ELF-1 (cell line): ENCODE measurements at places on chromosomes 16 and 17.

- DNase-seq = no peak
Observed at GRCh38 chr17:8475227-8475626, 39.5 kb downstream of the NDEL1 start.

DNA sequence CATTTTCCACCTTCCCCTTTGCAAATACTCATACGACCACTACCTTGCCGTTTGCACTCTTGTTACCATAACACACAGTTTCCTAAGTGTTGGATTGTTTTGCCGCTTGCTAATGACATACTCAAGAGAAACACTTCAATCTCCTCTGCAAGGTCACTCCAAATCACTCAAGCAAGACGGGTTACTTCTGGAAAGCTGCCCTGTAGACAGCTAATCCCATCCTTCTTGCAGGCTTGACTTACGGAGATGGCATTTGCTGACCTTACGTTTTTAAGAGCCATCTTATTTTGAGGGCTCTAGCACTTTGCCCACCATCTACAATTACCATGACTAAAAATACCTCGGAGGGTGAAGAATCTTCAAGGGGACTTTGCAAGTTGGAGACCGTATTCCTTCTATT, 46.2 kb downstream of the MYH3 start:
- DNase-seq = no peak

- no peak for DNase-seq
Observed at GRCh38 chr16:48235058-48235555, 9.0 kb upstream of the LONP2 start.

GRCh38 chr17:36594626-36595401, 3.1 kb downstream of the DHRS11 start:
- DNase-seq = no peak

DNA sequence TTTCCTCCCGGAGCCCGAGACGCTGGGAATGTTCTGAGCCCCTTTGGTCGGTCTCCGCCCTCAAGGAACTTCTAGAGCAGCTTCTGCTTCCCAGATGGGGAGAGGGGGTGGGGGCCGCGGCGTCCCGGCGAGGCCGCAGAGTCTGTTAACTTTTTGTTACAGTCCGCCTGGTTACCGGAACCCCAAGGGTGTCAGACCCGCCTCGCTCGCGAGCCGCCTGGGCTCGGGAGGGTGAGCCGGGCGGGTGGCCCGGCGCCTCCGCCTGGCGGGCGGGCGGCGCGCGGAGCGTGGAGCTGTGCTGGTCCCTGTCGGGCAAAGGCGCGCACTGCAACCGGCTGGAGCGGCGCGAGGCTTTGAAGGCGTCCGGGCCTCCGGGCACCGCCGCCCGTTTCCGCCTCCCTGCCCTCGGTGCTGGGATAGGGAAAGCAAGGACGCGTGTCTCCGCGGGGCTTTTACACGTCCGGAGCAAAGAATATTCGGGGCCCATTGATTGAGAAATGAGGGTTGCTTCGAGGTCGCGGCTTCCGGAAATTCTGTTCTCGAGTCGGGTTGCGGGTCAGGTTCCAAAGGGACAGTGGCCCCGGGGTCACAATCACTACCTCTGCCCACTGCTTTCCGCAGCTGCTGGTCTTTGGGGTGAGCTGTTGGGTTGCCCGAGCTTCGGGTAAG, 1.7 kb downstream of the HS3ST3B1 start:
- peak; percentile 89 for DNase-seq

DNA sequence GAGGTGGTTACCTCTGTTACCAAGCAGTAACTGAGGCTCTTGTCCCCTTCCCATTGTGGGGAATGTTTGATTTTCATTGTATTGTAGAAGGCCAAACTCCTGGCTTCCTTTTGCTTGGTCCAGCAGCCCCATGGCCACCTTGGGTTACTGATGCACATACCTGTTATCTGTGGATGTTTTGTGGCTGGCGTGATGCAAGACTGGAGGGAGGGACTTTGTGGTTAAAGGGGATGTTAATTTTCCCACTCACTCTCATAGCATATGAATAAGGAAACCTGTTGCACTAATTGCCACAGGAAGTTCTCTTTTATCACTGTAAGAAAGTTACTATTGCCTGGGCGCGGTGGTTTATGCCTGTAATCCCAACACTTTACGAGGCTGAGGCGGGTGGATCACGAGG, 168.6 kb upstream of the HS3ST4 start:
- DNase-seq = peak; percentile 1

- DNase-seq = no peak
Observed at GRCh38 chr17:48561884-48562810, 16.0 kb downstream of the HOXB4 start.

DNA sequence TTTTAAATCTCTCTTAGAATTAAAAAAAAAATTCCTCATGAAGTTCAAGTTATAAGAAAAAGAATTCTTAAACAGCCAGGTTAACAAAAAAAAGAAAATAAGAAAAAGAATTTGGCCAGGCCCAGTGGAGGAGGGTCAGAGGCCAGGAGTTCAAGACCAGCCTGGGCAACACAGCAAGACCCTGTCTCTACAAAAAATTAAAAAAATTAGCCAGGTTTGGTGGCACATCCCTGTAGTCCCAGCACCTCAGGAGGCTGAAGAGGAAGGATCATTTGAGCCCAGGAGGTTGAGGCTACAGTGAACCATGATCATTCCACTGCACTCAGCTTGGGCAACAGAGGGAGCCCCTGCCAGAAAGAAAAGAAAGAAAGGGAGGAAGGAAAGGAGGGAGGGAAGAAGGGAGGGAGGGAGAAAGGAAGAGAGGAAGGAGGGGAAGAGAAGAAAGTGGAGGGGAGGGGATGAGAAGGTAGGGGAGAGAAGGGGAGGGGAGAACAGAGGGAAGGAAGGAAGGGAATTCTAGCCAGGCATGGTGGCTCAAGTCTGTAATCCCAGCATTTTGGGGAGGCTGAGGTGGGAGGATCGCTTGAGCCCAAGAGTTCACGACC, 30.9 kb downstream of the COG1 start:
- DNase-seq = no peak

DNA sequence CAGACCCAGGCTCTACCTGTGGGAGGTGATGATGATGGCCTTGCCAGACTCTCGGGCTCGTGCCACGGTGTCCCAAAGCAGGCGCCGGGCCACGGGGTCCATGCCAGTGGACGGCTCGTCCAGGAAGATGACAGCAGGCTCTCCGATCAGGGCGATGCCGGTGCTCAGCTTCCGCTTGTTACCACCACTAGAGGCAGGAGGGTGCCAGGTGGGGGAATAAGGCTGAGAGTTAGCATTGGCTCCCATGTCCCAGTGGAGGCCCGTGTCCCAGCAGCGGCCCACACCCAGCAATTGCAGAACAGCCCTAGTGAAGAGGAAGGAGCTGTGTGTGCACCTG, 10.3 kb upstream of the RNPS1 start:
- DNase-seq = peak; percentile 35

GRCh38 chr16:77723108-77723514, 797 bp downstream of the NUDT7 start:
- no peak for DNase-seq

DNA sequence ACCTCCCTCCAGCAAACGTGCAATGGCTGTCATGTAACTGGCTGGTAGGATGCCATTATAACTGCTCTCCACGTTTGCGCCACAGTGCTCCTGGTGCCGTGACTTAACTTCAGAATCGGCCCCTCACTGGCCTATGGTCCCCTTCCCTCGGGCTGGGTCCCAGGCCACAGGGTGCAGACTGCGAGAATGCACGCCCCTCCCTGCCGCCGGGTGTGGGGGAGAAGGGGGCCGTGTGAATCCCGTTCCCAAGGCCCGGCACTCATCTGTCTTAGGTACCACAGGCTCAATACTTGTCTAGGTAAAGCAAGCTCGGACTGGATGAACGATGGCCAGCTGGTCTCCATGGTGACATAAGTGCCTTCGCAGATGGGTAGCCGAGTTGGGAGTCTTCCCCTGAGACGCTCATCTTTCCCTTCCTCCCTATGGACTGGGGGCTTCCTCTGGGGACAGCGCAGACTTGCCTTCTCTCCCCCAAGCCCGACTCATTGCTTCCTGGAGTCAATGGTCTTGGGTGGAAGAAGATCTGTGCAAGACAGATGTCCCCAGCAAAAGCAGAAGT, 37.8 kb downstream of the TIMM22 start:
- DNase-seq = no peak

DNA sequence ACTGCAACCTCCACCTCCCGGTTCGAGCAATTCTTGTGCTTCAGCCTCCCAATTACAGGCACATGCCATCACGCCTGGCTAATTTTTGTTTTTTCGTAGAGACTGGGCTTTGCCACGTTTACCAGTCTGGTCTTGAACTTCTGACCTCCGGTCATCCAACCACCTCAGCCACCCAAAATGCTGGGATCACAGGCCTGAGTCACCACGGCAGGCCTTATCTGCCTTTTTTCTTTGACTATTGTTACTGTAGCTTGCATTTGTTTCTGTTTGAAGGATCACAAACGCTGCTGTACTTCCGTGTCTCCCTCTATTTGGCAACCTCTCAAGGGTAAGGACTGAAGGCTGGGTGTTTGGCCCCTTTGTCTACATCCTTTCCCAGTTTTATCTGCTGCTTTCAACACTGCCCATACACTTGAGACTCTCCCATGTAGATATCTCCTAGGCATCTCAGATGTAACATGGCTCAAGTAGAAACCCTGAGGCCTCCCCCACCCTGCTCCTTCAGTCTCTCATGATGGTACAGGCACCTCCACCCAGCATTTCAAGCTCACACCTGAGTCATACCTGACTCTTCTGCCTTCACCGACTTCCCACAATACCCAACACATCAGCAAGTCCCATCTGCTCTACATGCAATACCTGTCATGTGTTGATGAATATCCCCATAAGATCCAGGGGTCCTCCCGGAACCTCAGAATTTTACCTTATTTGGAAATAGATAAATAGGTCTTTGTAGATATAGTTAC, 219.0 kb downstream of the CPPED1 start:
- no peak for DNase-seq

GRCh38 chr16:85057948-85058347, 30.4 kb downstream of the KIAA0513 start:
- DNase-seq = no peak

DNA sequence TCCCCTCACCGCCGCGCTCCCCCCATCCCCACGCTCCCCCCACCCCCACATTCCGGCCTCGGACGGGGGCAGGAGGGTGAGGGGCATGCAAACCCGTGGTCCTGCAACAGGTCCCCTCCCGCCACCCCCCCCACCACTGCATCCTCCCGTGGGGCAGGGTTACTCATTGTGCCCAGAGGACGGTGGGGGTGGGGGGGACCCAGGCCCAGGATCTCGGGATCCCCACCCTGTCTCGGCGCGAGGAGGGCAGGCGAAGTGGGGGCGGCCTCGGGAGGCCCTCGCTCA, 8.5 kb downstream of the SLC22A31 start:
- DNase-seq = no peak

DNA sequence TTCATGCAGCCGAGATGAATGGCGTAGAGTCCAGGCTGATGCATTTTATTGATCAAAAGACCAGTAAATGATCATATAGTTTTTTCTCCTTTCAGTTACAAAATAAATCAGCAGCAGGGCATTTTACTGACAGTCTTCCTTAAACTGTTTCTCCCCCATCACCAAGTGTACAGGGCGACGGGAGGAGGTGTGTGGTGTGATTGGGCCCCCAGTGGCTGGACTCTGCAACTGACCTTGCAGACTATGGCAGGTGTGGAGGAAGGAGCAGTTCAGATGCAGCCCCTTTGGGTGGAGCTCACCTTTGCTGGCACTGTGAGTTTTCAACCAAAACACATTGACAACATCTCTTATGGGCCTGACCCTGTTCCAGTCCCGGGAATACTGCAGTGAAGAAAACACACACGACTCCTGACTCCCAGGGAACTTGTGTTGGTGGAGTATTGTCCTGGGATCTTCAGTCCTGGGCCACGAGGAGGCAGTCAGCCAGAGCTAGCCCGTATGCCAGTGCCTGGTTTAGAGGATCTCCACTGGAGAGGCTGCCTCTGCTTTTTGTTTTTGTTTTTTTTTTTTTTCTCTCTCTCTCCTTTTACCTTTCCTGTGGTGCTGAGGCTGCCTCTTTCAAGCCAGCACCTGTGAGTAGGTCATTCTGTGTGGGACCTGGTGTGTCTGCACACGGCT, 29.8 kb downstream of the KIAA0513 start:
- DNase-seq = peak; percentile 44

GRCh38 chr17:75601057-75601987, 13.7 kb downstream of the MYO15B start:
- DNase-seq = peak; percentile 91

DNA sequence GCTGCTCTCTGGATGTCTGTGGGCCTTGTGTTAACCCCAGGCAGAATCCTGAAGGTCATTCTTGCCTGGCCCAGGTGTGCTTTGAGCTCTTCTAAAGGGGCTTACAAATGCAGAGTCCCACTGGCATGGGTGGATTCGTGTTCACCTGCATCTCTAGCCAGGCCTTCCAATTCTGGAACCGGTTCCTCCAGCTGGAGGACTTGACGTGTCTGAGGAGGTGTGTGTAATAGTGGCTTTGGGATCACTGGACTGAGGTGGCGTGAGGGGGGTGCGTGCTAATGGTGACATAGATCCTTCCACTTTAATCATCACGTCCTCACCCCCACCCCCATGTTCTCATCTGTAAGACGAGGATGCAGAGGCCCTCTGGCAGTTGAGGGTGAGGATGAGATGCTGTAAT, 4.8 kb downstream of the GSE1 start:
- DNase-seq = peak; percentile 32

GRCh38 chr17:17840751-17841591, 4.2 kb upstream of the SREBF1 start:
- DNase-seq = no peak

DNA sequence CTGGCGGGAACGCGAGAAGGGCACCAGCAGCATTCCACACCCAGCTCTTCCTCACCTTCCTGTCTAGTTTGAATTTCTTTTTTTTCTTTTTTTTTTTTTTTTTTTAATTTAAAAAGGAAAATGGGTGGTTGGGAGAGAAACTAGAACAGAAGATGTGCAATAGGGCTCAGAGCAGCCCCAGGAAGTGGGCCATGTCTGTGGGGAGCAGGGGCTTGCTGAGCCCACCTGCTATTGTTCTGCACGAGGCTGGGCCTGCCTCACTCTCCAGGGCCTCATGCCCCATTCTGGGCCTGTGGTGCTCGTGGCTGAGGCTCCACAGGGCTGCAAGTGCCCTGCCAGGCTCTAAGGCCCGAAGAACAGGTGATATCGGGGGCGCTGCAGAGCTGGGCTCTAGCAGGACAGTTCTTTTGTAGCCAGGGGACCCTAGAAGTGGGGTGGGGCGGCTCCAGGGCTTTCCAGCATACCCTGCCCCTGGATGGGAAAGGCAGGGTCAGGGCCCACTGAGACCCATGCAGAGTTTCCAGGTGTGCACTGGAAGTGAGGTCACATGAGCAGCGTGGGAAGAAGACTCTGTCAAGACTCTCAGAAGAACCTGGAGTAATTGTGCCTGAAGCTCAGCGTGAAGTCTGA, 12.4 kb downstream of the MRPL27 start:
- no peak for DNase-seq
